HFF-Myc (cell line): ENCODE measurements at places on chromosomes 5 and 9.

DNA sequence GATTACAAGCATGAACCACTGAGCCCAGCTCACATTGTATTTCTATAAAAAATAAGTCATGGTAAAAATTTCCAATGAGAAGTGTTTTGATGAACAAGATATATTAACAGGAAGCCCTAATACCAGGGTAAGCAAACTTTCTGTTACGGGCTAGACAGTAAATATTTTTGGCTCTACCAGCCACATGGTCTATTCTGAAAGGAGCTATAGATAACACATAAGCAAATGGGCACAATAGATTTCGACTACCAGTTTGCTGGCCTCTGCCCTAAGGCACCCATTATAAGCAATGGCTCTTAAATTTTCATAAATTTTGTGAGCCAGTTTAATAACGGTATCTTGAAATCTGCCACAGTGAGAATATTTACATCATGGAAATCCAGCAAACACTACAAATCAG is 8.1 kb downstream of the UBQLN1 start:
- DNase-seq = no peak

- no peak for DNase-seq
Observed at GRCh38 chr5:135264451-135265440, 134.3 kb downstream of the MACROH2A1 start.

GRCh38 chr9:113587471-113588031 is 124.0 kb downstream of the RGS3 start:
- no peak for DNase-seq

- peak; percentile 6 for DNase-seq
Observed at GRCh38 chr5:64147849-64148441, 17.7 kb upstream of the RNF180 start.

DNA sequence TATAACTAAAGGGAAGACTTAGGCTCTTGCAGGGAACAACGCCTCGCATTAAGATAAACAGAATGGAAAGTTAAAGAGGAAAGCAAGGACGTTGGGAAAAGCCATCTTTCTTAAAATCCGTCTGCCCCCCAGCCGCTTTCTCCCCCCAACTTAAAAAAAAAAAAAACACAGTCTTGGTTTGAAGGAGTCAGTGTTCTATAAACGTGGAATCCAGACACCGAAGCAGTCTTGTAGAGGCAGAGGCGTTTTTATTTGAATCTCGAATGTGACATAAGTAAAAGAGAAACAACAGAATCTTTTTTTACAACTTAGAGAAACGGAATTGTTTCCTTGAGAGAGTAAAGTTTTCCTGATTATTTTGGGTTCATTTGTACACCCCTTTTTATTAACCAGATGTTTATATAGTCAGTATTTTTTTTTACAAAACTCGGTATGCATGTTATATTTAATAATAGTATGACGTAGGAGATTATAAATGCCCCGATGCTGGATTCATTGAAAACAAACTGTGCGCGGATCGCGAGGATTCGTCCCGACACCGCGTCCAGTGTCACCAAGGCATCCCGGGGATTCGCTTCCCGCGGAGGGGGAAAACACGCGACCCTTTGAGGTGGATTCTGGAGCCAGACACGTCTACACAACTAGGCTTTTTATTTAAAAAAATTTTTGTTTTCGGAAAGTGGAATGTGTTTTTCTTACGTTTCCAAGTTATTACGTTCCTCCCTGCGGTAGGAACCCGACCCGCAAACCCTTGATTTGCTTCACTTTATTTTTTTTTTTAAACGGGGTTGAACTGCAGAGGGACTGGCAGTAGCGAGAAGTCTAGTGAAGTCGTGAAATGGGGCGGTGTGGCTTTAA is 6.7 kb downstream of the PTCH1 start:
- DNase-seq = no peak

- no peak for DNase-seq
Observed at GRCh38 chr9:134752471-134753168, 111.0 kb downstream of the COL5A1 start.

DNA sequence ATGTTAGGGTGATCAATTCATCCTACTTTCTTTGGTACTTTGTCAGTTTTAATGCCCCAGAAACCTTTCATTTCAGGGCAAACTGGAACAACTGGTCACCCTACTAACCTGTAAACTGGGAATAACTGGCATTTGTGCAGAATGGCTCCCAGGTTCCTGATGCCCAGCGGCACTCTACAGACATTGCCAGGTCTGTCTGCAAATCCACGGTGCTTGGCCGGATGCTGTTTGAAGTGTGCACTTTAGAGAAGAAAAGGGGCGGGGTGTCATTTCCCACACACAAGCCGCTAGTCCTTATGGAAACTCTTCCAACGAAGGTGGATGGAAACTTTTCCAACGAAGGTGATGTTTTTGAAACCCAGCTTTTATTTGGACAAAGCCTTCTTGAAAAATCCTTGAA is 49.9 kb upstream of the OTULINL start:
- DNase-seq = no peak

DNA sequence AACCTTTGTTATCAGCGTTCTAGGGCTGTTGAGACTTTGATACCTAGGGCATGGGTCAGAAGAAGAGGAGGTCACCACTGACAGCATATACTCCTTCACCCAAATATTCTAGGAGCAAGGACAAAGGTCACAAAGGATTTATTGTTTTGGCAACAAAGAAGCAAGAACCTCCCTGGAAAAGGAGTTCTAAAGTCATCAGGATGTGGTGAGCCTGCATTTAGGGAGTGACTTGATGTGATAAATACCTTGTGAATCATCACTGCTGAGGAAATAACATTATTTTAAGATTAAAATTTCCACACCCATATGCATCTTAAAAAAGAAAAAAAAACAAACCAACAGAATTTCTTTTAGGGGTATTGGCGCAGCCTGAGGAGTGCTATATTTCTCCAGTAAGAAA is 13.9 kb downstream of the IFNA1 start:
- DNase-seq = no peak

GRCh38 chr5:638501-639252 is 26.5 kb downstream of the CEP72 start:
- DNase-seq = no peak

- DNase-seq = no peak
Observed at GRCh38 chr9:85508616-85509015, 233.1 kb downstream of the AGTPBP1 start.

GRCh38 chr9:13896047-13896446 is 417.9 kb downstream of the NFIB start:
- DNase-seq = no peak

DNA sequence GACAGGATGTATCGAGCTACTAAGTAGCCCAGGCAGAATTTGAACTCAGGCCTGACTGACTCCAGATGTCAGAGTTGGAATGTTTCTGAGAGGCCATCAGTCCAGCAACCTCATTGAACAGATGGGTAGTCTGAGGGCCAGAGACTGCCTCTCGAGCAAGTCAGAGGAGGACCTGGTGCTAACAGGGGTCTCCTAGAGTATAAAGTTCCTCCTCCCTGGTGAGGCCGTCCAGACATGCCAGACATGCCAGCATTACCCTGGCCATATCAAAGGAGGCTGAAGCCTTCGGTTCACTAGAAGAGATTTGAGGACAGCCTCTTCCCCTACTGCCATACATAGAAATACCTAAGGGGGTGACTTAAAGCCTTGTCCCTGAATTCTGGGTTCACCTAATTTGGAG is 81.2 kb downstream of the ZNF618 start:
- peak; percentile 56 for DNase-seq

- no peak for DNase-seq
Observed at GRCh38 chr5:1035421-1036405, 27.1 kb downstream of the NKD2 start.

- no peak for DNase-seq
Observed at GRCh38 chr5:127038550-127038949, 8.2 kb upstream of the MARCHF3 start.

DNA sequence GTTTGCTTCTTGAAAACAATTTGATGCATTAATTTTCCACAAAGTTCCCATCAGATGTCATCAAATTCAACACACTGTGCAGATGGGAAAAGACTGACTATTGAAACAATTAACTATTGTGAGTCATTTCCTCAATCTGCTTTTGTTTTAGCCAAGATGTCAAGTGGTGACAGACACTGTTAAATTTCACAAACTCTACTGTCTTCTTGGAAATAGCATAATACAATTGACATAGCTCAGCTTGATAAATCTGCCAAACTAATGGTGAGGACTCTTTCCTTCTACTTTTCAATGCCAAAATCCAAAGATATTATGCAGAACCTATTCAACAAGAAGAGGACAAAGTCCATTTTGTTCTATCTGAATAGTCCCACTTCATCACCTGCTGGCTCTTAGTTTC is 242.3 kb downstream of the CAAP1 start:
- no peak for DNase-seq

DNA sequence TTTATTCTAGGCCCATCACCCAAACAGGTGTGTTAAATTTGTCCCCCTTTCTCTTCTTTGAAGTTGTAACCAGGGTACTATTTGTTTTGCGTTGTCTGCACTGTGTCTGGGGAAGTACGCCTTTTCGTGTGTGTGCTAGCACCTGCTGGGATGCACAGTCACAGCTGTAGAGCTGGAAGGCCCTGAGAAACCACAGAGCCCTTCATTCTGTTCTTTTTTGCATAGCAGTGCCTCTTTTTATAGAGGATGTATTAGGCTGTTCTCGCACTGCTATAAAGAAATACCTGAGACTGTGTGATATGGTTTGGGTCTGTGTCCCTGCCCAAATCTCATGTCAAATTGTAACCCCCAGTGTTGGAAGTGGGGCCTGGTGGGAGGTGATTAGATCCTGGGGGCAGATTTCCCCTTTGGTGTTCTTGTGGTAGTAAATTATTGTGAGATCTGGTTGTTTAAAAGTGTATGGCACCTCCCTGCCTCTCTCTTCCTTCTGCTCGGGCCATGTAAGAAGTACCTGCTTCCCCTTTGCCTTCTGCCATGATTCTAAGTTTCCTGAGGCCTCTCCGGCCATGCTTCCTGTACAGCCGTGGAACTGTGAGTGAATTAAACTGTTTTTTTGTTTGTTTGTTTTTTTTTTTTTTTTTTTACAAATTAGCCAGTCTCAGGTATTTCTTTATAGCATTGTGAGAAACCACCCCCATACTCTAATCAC is 14.0 kb downstream of the SEC61B start:
- no peak for DNase-seq

- no peak for DNase-seq
Observed at GRCh38 chr9:68507130-68507805, 33.4 kb downstream of the TMEM252 start.

DNA sequence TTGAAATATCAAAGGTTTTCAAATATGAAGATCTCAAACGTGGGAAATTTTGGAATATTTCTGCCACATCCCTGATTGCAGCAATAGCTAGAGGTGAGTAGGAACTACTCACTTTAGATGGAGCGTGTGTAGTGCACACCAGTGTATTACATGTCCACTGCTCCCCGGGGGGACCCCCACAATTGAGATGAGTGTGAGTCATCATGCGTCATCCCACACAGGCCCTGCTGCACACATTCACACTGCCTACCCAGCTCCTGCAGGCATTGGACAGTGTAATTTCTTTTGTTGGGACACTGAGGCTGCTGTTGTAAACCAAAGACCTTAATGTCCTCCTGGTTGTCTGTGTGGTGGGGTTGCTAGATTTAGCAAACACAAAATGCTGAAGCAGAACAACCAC is 280.0 kb downstream of the GAS1 start:
- no peak for DNase-seq

DNA sequence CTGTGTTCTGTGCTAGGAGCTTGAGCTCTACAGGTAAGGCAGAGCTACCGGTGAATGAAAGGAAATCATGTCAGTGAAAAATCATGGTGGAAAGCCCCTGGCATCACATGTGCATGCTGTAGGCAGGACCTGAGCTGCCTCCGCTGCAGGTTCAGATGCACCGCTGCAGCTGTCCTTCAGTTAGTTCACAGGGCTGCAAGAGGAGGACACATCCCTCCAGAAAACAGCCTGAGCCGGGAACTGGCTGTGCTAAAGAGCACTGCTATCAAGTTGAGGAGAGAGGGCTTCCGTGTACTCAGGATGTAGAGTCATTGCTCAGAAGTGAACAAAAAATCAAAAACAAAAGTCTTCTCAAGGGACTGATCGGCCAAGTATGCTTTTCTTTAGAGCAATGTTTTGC is 138.6 kb downstream of the ERCC6L2 start:
- DNase-seq = no peak

DNA sequence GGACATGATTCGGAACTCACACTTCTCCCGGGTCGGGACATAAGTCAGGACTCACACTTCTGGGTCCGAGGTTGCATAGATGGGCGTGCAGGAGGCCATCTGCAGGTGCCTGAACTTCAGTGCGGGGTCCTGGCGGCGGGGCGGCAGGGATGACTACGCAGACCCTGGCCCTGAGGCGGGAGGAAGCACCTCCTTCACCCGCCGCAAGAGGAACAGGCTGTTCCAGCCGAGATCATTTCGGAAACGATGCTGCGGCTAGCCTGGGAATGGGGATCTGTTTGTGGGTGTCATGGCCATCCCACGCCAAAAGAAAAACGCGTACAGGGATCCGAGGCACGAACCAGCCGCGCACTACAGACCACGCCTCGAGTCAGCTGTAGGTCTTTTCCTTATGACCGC is 196.6 kb downstream of the TTLL11 start:
- DNase-seq = no peak

GRCh38 chr9:133467101-133467500 is 7.3 kb downstream of the CACFD1 start:
- no peak for DNase-seq

- DNase-seq = no peak
Observed at GRCh38 chr9:19947996-19948395, 159.2 kb upstream of the SLC24A2 start.

DNA sequence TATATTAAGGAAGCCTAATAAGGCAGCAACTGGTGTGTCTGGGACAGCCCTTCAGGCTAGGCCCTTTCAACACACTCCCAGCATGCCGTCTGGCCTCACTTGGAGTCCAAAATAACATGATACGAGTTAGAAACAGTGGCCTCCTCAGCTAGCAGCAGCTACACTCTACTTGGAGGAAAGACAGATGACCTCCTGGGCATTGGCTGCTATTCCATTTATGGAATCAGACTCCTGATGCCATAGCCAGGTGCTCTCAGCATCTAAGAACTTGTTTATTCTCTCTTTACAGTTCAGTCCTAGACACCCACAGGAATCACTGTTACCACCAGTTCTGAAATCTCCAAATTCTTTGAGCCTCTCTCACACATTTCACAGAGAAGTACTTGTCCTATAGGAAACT is 31.8 kb downstream of the RUSC2 start:
- no peak for DNase-seq

GRCh38 chr9:68869022-68869421 is 144.9 kb downstream of the PRKACG start:
- DNase-seq = no peak

DNA sequence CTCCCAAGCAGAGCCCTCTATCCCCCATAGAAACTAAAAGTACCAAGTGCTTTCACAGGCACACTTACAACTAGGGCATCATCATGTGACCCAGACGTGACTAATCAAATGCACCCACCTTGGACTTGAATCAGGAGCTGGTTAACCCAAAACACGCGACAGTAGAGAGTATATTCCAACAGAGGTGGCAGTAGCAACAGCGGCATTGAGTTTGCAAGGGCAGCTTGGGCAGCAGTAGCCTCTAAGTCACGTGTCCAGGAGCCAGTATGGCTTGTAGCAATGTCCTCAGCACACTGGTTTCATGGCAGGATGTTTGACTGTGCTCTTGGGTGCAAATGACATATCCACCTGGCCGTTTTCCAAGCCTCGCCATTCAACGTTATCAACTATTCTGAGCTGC is 73.4 kb upstream of the DNAH5 start:
- no peak for DNase-seq
